Activated CD4-positive, alpha-beta T cell treated with anti-CD3 and anti-CD28 coated beads, Interleukin-2, Interleukin-6, amounts not matched to agents 100 ng/mL and 50 ng/mL, durations not matched to agents 16 hours and 8 hours (primary cell): ENCODE measurements at places on chromosomes 1 and 21.
A peak's percentile ranks its signal among the peaks of the same experiment; 100 is the strongest.

- DNase-seq: no peak
These were observed 30.7 kb downstream of the SHISAL2A start for GRCh38 chr1:52663716-52664115.

DNA sequence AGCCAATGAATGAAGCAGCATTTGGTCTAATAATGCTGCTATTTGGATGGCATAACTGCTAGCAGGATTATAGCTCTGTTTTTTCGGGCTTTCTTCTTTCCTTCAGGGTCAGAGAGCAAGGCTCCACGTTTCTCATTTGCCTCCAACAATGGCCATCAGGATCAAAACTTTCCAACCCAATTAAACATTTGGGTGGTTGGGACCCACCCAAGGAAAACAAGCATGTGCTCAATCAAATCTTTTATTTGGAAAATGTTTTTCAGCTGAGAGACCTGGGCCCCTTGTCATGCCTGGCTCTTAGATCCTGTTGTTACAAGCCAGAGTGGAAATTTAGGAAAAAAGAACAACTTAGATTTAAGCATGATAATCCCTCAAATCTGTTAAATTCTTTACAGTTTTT lies 373.1 kb upstream of the USP24 start:
- DNase-seq: no peak

DNA sequence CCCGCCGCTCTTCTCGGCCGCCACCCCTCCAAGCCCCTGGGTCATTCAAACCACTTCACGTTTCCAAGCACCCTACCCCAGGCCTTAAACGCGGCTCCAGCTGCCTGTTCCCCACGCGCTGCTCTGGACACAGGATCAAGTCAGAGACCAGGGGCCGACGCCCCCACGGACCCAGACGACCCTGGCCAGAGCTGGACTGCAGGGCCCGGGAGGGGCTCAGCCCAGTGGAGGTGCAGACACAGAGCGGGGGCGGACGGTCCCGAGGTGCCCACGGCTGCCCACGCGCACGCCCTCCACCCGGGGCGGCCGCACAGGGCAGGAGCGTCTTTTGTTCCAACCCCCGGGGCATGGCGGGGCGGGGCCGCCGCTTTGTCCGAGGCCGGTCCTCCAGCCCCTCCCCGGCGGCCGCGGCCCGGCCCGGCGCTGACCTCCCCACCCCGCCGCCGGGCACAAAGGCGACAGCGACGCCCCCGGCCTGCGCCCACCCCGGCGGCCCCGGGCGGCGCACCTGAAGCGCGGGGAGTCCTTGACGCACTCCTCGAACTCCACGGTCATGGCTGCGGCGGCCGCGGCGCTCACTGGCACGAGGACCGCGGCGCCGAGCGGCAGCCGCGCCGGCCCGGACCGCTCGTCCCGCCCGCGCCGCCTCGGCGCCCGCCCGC lies 338 bp downstream of the ACAP3 start:
- no peak for DNase-seq

GRCh38 chr21:27306791-27307775 lies 340.2 kb upstream of the ADAMTS5 start:
- no peak for DNase-seq

DNA sequence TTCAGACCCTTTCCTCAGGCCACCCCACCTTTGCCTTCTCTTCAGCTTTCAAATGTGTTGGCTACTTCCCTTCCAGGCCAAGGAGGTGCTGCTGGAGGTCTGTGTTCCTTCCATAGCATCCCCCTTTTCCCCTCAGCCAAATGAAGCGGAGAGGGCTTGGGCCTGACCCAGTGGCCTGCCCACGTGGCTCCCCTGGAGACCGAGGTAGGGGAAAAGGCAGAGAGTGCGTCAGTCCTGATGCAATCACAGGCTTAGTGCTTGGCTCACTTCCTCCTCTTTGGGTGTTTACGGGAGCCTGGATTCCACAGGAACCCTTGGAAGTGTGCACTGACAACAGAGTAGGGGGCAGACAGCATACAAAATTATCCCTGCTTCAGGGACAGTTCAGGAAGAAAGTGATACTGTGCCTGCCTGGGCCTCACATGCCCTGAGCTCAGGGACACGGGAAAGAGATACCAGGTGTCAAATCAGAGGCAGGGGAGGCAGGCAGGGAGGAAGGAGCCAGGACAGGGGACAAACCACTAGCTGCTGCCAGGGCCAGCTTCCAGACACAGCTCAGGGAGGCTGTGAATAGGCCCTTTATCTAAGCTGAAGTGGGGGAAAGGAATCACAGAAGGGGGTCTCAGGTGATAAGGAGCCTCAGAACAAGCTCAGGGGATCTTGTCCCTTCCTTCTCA lies 16.6 kb upstream of the PTP4A2 start:
- DNase-seq: no peak

GRCh38 chr1:200351826-200352549 lies 57.8 kb downstream of the ZNF281 start:
- peak; percentile 36 for DNase-seq

DNA sequence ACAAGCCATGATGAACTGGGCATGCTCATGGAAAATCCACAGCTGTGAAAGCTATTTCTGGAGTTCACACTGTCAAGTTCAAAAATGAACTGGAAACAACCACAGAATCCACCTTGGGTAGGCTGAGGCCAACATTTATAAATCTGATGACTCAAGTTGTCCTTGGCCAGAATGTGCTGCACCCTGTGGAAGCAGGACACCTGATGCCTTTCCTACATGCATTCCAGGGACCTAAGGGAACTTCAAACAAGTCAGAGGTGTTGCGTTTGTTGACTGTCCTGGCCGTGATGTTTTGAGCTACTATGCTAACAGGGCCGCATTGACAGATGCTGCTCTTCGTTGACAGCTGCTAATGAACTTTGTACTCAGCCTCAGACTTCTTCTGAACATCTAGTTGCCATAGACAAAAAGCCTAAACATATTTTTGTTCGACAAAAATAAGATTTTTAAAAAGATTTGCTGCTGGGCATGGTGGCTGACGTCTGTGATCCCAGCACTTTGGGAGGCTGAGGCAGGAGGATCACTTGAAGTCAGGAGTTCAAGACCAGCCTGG lies 127.9 kb upstream of the SLC45A1 start:
- DNase-seq: no peak

GRCh38 chr1:69861641-69862040 lies 293.9 kb downstream of the LRRC7 start:
- no peak for DNase-seq

DNA sequence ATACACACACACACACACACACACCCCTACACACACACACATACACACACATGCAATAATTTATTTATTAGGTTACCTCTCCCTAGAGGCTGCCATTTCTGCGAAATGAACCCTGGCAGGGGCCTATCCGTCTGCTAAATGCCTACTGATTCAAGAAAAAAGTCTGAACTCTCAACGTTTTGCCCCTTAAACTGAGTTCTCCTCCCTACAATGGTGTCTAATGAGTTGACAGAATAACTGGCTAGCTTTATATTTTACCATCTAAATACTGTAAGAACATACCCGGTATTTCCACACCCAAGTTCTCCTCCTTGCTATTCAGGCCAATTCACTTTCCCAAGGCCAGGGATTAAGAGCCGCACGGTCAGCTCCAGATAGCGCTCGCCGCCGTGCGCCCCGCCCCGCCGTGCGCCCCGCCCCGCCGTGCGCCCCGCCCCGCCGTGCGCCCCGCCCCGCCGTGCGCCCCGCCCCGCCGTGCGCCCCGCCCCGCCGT lies 339 bp upstream of the RNPC3 start:
- no peak for DNase-seq

DNA sequence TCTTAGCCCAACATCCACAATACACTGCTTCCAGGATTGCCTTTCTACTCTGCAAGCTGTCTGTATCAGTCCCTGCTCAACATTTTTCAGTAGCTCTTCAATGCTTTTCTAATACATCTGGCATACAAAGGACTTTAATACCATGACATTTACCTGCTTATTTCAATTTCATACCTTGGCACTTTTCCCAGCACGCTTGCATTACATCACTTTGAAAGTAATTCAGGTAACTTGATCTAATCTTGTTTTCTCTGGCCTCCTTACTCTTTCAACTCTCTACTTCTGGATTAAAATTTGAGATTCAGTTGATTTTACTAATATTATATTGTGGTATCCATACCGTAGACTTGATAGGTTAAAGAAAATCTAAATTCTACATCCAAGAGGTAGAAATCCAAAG lies 103.0 kb downstream of the PTGS2 start:
- no peak for DNase-seq

GRCh38 chr1:156480411-156481192 lies 20.0 kb downstream of the MEF2D start:
- DNase-seq: peak; percentile 84
